ENCODE measurements at places on chromosomes 16 and 17. TPM values are rescaled to one million over a fixed set of nuclear protein-coding genes. Genes with fewer than 3 reads are reported as not detected.

DNA sequence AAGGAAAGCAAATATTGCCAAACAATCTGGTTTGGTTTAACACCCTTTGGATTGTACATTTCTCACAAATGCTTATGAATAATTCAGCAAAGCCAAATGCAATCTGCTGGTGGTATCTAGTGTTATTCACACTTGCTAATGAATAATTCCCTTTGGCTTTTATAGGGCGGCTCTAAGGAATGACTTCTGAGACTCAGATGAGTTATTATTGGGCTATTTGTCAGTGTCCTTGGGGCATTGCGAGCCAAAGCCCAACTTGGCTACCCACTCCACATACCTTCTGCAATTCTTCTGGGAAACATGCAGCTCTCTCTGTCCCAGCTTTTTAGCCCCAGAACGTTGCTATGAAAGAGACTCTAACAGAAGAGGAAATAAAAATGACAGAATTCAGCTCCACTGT is 41.1 kb downstream of the FTO start:
- no peak for DNase-seq
- H3K4me3 ChIP-seq, result no peak overlapping the region
- no peaks in the 10 kb centered on the region for H3K36me3 ChIP-seq

DNA sequence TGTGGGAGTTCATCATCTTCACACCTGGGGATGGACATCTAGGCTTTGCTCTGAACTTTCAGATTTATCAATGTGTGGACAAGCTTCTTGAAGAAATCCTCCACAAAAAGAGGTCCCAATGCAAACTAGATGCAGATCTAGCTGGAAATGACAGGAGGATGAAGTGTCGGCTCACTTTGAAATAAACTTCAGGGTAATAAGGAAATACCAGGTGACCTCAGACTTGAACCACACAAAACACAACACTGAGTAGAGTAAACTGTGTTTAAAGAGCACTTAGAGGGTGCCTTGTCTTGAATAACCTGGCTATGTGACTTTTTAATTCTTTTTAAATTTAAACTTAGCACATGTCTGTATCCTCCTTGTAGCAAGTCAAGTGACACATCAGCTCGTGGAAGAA is 27.2 kb upstream of the TEKT3 start:
- no peak overlapping the region for H3K27ac ChIP-seq
- no peak overlapping the region for H3K4me3 ChIP-seq
- H3K27me3 ChIP-seq, result no peaks in the 10 kb centered on the region
- no peaks in the 10 kb centered on the region for H3K36me3 ChIP-seq
- DNase-seq, result no peak

DNA sequence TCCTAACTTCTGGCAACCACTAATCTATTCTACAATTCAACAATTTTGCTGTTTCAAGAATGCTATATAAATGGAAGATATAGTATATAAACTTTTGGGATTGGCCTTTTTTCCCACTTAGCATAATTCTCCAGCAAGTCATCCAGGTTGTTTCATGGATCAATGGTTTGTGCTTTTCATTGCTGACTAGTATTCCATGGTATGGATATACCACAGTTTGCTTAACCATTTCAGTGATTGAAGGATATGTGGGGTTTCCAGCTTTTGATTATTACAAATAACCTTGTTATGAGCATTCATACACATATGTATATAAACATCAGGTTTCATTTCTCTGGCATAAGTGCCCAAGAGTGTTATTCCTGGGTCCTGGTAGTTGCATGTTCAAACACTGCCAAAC is 2.1 kb upstream of the FAM83G start:
- no peak overlapping the region for H3K27ac ChIP-seq
- no peaks in the 10 kb centered on the region for H3K4me1 ChIP-seq
- no peaks in the 10 kb centered on the region for H3K36me3 ChIP-seq
- H3K4me3 ChIP-seq, result no peak overlapping the region
- DNase-seq, result no peak
- H3K27me3 ChIP-seq, result no peaks in the 10 kb centered on the region

- H3K4me1 ChIP-seq, result peaks cover 8% of the 10 kb centered on the region
- H3K27me3 ChIP-seq, result no peaks in the 10 kb centered on the region
- H3K36me3 ChIP-seq, result no peaks in the 10 kb centered on the region
- no peak overlapping the region for H3K27ac ChIP-seq
- DNase-seq, result no peak
These were observed 14.2 kb upstream of the ST6GALNAC2 start for GRCh38 chr17:76599694-76600460.

DNA sequence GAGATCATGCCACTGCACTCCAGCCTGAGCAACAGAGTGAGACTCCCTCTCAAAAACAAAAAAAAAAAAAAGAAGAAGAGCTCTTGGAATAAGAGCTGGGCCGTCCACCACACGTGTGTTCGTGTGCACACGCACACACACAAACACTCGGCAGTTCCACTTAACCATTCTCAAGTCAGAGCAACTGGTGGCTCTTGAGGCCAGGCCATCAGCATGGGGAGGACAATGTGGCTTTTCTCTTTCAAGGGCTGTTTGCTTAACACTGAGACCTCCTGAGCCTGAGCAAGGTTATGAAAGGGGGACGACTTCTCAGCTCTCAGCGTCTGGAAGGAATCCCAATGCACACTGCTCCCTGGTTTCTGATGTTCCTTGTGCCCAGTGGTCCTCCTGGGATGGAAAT is 444.9 kb downstream of the SOX9 start:
- H3K27ac ChIP-seq, result no peak overlapping the region
- no peak for DNase-seq
- no peak overlapping the region for H3K4me3 ChIP-seq
- H3K4me1 ChIP-seq, result no peaks in the 10 kb centered on the region

Gene ABCC11
- 6.8 TPM for total RNA-seq

- no peaks in the 10 kb centered on the region for H3K36me3 ChIP-seq
- H3K4me1 ChIP-seq, result no peaks in the 10 kb centered on the region
- no peak overlapping the region for H3K27ac ChIP-seq
- DNase-seq, result no peak
- no peaks in the 10 kb centered on the region for H3K27me3 ChIP-seq
These were observed 6.5 kb upstream of the TAOK1 start for GRCh38 chr17:29383686-29384085.

DNA sequence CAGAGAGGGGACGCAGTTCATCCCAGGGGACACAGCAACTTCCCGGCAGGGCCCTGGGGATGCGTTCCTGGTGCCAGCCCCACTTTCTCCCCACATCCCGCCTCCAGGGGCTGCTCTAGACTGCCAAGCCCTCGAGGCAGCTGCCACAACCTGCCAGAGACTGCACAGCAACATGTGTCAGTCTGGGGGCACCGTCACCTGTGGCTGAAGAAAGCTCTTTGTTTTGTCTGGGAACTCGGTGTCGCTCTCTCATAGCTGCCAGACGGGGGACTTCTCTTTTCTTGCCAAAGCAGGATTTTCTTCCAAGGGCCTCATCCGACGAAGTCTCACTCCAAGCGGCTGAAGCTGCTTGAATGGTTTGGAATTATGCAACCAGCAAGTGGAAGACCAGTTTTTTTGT is 43.7 kb downstream of the COTL1 start:
- H3K36me3 ChIP-seq, result no peaks in the 10 kb centered on the region
- H3K4me3 ChIP-seq, result no peak overlapping the region
- H3K27ac ChIP-seq, result no peak overlapping the region
- DNase-seq, result no peak
- H3K4me1 ChIP-seq, result no peaks in the 10 kb centered on the region

Gene PLEKHH3
- 67.3 TPM for total RNA-seq

DNA sequence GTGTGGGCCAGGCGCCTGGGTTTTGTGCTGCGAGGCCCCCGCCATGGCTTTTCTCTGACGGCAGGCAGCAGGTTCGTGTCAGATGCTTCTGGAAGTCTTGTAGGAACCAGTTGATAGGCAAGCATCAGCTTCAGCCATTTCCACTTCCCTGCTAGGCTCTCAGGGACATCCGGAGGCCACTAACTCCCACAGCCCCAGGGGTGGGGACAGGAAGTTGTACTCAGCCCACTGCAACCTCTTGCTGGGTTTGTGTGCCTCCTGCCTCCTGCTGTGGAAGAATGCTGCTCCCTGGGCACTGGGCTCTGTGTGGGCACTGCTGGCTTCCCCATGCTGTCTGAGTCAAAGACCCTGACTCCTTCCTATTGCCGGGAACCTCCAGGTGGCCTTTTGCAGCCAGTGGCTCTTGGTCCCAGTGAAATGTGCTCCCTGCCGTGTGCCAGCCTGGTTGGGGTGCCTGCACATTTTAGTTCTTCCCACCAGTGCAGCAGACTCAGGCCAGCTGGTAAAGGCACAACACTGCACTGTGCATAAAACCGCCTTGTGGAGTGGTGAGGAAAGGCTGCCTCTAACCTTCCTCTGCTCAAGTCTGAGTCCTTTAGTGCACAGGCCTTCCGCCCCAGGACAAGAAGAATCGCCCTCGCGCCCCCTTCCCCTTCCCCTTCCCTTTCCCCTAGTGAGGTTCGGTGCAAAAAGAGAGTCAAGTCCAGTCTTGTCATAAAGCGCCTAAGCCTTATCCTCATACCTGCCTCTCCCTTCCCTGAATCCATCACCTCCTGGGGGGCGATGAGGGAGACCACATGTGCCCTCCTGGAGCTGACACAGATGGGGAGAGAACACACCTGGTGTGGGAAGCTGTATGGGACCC is 16.6 kb downstream of the LDHD start:
- no peak overlapping the region for H3K27ac ChIP-seq
- no peak overlapping the region for H3K4me3 ChIP-seq
- no peak for DNase-seq
- H3K36me3 ChIP-seq, result no peaks in the 10 kb centered on the region

GRCh38 chr17:46984341-46984740 is 5.3 kb upstream of the RPRML start:
- no peak overlapping the region for H3K4me3 ChIP-seq
- DNase-seq, result no peak
- H3K4me1 ChIP-seq, result no peaks in the 10 kb centered on the region
- no peaks in the 10 kb centered on the region for H3K36me3 ChIP-seq

Measured in testis (tissue), 5 donors.